ENCODE measurements at places on chromosomes 1 and 21.
A peak's percentile ranks its signal among the peaks of the same experiment; 100 is the strongest.

DNA sequence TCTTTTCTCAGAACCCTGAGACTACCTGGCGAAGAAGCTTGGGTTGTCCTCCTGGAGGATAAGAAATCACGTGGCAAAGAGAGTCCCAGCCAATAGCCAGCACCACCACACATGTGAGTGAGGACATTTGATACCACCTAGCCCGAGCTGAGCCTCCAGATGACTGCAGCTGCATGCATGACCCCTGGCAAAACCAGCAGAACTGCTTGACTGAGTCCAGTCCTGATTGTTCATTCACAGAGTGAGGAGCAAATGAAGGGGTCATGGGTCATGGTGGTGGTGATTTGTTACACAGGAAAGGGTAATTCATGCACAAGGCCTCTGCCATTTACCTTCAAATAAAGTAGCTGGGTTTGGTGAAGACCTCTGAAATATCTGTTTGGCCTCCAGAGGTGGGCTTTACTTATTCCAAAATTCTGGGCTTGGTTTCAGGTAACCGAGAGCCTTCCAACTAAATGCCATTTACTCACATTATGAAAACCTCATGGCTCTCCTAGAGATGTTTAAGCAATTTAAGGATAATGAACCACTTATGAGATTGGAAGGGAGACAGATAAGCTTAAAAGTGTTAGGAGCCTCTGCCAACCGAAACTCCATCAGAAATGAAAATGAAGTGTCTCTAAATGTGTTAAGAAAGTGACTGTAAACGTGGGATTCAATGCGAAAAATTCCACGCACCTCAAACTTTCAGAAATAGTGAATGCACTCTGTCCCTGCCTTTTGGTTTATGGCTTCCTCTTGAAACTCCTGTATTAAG is 163.3 kb downstream of the SLC35F3 start:
- no peak for DNase-seq

DNA sequence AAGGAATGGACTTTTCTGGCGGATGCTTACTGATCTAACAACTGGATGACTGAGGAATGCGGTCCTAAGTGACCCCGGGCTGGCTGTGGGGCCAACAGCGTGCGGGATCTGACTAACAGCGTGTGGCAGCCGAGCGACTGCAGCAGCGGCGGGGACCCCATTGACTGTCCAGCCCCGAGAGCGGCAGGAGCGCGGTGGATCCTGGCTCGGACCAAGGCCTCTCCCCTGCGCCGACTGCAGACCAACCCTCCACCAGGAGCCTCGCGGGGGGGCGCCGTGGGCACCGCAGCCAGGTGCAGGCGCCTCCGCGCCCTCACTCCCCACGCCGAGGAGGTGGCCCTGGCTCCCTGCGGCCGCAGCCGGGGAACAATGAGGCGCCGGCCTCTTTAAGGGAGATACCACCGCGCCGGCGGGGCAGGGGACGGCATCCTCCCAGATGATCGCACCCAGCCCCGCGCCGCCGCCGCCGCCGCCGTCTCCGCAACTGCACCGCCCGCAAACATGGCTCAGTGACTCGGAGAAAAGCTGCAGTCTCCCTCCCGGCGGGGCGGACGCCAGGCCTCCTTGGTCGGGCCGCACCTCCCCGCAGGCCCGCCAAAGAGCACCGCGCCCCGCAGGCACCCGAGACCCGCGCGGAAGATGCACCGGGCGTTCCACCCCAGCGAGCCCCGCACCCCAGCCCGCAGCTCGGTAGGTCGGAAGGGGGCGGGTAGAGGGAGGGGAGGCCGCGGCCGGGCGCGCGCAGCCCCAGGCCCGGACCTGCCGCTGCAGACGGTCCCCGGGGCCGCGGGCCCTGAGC is 694 bp upstream of the PDIK1L start:
- DNase-seq: peak; percentile 81

GRCh38 chr1:39195166-39196111 is 9.1 kb upstream of the MACF1 start:
- DNase-seq: peak; percentile 74

DNA sequence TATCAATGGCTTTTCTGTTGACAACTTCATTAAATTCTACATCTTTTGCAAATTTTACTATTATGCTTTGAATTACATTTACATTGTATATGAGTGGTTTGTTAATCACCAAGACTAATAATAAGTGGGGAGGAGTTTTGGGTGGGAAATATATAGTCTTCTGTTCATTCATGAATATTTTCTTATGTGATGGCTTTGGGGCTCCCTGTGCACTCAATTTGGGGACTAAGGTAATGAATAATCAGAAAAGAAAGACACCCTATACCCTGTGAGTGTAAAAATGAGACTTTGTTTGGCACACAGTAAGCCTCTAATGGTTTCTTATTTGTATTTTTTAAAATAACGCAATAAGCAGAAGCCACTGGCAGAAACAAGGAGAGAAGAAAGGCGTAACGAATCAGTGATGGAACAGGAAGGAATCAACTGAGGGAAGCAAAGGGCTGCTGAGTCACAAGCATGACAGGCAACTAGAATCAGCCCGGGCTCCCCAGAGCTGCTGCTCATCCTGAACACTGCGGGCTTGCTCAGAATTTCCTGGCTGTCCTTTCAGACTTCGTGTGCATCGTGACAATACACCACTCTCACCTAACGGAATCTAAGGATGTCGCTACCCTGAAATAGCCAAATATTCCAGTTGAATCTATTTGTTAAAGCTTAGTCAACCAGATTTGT is 20.8 kb upstream of the RGS2 start:
- DNase-seq: no peak

DNA sequence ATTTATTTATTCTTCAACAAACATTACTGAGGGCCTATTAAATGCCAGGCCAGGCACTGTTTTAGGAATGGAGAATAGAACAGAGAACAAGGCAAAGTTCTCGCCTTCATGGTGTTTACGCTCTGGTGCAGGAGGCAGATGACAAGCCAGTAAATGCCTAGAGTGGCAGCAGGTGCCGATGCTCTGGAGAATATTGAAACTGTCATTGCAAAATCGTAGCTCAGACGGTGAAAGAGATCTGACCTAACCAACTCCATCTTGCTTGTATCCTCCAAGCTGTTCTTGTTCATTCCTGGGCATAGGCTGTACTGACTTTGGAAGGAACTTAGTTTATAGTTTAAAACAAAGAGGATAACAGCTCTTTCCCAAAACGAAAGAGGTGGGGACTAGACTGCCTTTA is 13.5 kb upstream of the ENO1 start:
- DNase-seq: no peak

- no peak for DNase-seq
These were observed 128.5 kb downstream of the ZNF281 start for GRCh38 chr1:200281201-200281835.

- no peak for DNase-seq
These were observed 19.7 kb downstream of the COG2 start for GRCh38 chr1:230661976-230662375.

- no peak for DNase-seq
These were observed 383.0 kb upstream of the VAMP3 start for GRCh38 chr1:7388141-7388487.

DNA sequence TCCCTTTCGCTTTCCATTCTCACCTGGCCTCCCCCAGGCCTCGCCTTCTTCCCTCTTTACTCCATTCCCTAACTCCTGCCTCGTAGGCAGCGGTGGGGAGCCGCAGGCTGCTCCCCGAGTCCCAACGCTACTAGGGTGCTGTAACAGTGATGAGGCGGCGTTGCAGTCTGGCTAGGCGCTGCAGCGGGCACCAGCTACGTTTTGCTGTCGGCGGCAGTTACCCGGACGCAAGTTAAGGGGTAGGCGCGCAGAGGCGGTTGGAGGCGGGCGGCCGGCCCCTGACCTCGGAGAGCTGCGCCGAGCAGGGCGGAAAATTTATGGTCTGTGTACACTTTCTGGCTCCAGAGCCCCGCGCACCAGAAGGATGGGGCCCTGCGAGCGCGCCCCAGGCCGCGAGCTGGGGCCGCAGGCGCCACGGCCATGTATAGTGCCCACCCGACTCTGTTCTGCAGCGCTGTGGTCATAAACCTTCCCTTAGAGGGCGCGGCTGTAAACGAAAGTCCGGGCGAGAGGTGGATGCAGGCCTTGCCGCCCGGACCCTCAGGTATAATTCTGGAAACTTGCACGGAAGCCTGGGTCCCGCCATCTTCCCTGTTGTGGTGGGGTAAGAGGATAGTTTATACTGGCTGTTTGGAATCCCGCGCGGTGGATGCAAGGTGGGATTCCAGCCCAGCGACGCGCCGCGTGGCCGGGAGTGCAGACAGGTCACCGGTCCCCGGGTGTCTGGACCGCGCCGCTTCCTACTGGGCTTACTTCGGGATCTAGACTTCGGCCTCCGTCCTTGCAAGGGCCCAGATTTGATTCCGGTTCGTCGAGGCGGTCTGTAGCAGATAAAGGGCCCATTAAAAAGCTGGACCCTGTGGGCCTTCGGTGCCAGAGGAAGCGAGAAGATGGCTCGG is 15.0 kb downstream of the HLX start:
- no peak for DNase-seq

- DNase-seq: no peak
These were observed 81.2 kb upstream of the HIVEP3 start for GRCh38 chr1:41999884-42000283.

DNA sequence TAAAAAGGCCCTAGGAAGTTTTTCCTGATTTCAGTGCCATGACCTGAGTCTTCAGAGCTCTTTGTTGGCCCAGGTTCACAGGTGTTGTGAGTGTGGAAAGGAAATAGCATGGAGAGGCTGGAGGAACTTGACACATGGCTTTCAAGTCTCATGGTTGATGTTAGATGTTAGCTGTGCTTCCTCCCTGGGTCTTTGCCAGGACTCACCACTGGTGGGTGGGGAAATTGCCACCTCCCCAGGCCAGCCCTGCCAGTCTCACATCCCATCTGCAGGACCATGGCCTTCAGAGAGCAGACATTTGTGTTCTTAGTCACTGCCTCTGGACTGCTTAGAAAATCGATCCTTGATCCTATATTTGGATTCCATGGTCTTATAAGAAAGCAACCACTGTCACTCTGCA is 383.2 kb downstream of the DISC1 start:
- no peak for DNase-seq

DNA sequence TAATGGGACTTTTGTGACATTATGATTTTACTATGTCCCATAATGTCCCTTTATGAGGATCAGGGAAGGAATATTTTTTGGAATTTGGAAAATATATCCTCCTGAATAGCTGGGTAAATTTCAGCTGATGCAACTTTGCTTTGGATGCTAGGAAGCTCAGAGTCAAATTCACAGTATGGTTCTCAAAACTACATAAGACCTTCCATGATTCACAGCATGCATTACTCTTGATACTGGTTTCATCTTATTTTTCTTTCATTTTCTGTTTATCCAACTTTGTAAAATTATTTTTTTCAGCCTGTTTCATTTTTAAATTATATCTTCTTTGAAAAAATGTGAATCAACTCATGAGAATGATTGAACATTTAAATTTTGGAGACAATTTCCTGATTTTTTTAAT is 160.2 kb downstream of the ATP6V1G3 start:
- DNase-seq: no peak

DNA sequence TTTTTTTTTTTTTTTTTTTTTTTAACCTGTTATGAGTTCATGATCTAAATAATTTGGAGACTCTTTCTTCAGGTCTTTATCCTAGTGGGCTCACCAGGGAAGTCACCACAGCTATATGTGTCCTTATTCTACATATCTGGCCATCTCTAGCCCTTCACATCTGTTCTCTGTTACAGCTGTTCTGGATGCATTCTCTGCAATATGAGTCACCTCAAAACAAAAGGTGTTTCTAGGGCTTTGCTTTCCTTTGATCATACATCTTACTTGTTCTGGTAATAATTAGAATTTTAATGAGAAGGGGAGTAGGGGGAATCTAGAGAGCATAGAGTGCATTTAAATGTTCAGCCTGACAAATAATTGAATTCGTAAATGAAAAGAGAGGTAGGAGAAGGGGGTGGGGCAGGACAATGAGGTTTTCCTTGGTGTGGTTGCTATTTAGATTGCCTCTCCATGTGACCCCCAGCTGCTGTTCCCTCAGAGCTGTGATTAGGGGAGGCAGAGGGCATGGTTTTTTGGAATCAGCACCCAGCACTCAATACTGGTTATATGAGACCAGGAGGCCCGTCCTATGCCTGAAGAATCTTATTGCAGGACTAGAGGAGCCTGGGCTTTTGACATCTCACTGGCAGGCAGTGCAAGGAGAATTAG is 8.0 kb downstream of the SYT6 start:
- DNase-seq: no peak
